Fibroblast of lung (primary cell): ENCODE measurements at places on chromosomes 4 and X. TPM values are rescaled to one million over a fixed set of nuclear protein-coding genes. Genes with fewer than 3 reads are reported as not detected.

ABRAXAS1 gene
- 14.0 and 17.1 TPM in 2 replicates for polyA plus RNA-seq

GRCh38 chrX:15718283-15718970 is 19.6 kb upstream of the CA5B start:
- no peak for DNase-seq

- no peak for DNase-seq
Observed at GRCh38 chr4:16006771-16007446, 43.9 kb upstream of the FGFBP2 start.

DNA sequence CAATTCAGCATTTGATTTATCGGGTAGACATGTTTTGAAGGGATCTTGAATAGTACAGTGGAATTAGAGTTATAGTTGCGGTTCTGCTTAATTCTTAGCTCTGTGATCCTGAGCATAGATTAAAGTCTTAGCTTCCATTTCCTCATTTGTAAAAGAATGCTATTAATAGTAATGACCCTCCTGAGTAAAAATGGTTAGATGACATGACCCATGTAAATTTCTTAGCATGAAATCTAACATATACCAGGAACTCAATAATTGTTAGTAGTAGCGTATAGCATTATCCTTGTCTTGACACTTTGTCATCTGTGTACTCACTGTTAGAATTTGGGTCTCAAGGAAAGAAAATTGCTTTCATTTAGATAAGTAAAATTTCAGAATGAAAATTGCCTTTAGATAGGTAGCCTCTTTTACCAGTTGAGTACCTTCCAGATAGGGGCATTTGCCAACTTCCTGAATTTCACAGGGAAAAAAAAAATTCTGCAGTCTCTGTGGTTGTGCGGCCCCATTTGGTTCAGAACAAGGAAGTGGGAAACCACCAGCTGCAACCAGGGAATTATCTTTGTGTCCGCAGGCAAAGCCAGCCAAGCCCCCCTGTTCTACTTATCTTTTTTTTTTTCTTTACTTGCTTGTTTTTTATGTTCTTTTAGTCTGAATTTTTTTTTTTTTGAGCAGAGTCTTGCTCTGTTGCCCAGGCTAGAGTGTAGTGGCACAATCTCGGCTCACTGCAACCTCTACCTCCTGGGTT is 86.9 kb downstream of the TMEM164 start:
- DNase-seq, result no peak

DNA sequence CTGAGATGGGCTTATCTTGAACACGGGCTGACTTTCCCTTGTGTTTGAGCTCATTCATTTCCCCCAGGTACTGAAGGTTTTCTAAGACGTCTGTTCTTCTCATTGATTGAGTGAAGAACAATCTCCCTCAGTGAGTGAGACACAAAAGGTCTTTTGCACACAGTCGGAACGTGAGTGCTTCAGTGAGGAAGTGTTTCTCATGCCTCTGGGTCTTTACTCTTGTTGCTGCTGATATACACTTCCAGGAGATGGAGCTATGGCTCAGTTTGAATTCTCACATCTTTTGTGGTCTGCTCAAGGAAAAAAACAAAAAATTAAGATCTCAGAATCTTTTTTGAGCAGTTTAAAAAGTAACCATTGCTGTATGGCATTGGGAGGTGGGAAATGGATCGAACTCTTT is 981.9 kb upstream of the TENM3 start:
- peak; percentile 44 for DNase-seq
